ENCODE measurements at places on chromosomes 11 and 22.

GRCh38 chr11:1323774-1324173, 14.3 kb upstream of the TOLLIP start:
- DNase-seq = no peak

- no peak for DNase-seq
Measured at GRCh38 chr11:87127101-87127500, 89.4 kb downstream of the TMEM135 start.

DNA sequence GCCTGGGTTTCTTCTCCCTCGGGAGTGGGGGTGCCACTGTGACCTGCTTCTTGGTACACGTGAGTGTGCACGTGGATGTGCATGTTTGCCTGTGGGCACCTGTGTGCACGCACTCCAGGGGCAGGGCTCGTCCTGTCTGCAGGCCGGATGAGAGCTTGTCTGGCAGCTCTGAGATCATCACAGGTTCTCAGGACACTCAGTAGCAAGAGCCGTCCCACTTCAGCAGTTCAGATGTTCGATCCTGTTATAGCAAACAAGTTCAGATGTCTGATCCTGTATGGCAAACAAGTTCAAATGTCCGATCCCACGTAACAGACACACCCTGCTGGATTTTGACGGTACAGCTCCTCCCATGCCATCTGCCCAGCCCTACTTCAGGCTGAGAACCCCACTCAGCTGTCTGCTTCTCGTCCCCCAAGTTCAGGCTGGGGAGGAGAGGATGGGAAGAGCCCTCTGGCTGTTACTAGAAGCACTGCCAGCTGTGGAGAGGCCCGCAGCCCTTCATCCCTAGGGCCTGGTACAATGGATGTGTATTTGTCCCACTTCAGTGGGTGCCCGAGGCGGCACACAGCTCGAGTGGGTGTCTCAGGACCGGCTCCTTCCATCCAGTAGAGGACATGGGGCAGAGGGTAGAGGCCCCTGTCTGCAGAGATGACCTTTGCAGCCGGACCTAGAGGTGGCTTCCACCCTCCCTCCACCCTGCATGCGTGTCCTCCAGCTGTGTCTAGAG, 1126.9 kb downstream of the BRD1 start:
- no peak for DNase-seq

DNA sequence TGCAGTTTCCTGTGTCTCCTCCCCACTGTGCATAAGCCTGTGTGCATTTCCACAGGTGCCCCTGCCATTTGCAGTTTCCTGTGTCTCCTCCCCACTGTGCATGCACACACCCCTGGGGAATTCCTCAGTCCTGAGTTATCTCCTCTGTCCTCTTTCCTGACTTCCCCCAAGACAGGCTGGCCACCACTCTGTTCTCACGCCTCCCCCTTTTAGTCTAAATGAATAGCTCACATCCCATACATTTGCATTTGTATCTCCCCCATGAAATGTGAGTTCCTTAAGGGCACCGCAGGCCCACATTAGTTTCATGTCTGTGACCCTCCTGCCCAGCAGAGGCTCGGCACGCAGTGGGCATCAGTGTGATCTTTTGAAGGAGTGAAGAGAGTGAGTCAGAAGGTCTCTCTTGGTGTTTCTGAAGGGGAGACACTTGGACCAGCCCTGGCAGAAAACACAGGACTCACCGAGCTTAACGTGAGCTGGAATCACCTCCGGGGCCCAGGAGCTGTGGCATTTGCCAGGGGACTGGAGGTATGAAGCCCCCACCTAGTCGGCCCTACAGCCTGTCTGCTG, 6.2 kb downstream of the LRRC74B start:
- no peak for DNase-seq

DNA sequence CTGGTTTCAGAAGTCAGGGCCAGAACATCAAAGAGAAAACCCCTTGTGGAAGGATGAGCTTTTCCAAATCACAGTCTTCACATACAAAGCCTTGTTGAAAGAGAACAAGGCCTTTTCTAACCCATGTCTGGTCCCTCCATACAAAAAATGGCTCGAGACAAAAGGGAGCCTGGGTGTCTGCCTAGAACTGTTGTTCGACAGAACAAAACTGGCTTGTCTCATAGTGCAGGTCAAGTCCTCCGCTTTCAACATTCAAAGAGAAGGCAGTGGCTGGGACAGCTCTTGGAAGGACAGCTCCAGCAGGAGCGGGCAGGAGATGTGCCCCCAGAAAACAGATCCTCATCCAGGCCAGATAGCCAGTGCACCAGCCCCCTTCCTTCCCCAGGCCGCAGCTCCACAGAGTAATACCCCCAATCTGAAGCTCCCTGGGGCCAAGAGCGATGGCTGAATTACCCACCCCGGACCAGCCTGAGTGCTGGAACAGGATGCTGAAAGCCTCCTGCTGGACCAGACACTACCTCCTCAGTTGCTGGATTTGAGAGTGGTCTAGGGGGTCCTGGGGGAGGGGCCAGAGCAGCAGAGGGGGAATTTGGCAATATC, 27.6 kb downstream of the USH1C start:
- DNase-seq = no peak

- DNase-seq = no peak
Measured at GRCh38 chr11:127420139-127420538, 419.6 kb upstream of the KIRREL3 start.

DNA sequence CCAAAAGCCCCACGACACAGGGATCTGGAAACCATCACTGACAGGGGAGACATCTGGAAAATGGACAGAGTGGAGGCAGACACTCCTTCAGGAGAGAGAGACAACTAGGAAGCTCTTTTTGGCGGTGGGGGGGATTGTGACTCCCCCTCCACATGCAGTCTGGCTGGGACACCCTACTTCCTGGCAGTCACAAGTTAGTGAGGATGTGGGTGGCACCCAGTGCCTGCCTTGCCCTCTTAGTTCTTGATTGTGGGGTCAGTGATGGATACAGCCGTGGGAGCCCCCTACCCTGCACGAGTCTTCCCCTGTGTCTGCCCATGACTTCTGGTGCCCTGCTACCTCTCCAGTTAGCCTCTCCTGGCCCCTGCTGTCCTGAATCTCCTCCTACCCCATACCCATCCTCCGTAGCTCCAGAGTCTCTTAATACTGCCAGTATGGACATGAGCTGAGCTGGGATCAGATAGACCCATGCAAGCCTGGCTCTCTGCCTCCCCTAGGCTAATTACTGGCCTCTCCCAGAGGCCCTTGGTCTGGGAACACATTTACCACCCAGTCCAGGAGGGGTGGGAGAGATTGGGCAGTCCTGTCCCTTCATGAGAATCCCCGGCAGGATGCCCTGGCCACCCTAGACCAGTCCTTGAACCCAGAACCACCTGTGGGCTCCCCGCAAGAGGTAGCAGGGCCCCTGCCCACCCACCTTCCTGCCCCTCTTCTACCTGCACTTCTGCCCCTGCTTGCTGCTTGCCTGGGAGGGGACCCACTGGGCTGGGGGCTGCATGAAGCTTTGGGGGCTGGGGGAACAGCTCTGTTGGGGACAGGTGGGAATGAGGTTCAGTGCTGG, 22.8 kb downstream of the RHBDD3 start:
- no peak for DNase-seq

DNA sequence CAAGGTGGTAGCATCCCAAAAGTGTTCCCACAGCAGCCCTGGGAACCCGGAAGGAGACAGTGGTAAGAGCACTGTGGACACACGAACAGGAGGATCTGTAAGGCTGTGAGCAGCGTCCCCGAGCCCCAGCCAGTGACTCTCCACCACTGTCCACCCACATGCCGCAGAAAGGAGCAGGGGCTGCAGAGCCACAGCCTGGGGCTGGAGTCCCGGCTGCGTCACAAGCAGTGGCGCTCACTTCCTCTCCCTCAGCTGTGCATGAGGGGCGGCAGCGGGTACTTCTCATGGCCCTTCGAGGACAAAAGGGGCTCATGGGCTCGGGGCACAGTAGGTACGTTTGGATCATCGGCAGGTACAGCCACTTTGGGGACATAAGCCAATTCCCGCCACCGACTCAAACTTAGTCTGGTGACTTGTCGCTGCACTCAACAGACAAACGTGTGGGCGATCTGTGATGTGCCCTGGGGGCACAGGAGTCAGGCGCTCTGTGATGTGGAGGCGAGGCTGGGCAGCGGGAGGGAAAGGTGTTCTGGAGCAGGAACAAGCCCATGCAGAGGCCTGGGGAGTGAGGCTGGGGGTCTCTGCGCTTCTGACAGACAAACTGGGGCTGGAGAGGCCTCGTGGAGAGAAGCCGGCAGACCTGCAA, 68.5 kb downstream of the SCUBE1 start:
- DNase-seq = no peak

DNA sequence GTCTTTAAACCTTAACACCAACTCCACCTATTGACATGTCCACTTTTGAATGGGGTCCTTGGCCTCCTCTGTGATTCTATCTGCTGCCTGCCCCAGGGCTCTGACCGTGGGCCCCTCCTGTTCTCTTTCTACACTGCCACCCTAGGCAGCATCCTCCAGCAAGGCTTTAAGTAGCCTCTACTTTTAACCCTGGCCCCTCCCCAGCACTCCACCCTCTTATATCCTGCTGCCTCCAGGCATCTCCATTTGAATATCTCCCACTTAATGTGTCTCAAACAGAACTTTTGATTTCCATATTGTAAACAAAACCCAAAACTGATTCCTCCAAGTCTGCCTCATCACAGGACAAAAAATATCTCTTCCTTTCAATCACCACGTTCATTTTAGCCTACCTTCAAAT, 90.5 kb upstream of the ARHGAP32 start:
- DNase-seq = no peak

- DNase-seq = no peak
Measured at GRCh38 chr22:35072925-35073324, 7.0 kb downstream of the ISX start.

DNA sequence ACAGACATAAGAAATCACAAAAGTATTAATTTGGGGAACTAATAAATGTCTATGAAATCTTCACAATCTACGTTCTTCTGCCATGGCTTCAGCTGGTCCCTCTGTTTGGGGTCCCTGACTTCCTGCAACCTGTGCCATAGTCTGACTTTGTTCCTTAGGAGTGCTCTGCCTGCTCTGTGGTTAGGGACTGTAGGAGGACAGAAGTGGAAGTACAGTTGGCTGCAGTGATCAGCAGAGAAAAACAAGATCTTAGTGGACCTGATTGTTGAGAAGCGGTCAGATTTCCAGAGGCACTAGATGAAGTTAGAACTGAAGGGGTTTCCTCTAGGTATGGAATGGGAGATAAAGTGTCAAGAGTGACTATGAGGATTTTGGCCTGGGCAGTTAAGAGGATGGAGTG, 80.6 kb downstream of the PPP6R3 start:
- DNase-seq = no peak

Data from CD4-positive, alpha-beta T cell treated with Interferon gamma for 1 hour (primary cell).